ENCODE measurements at places on chromosomes 11 and 22. TPM values are rescaled to one million over a fixed set of nuclear protein-coding genes. Genes with fewer than 3 reads are reported as not detected.
A peak's percentile ranks its signal among the peaks of the same experiment; 100 is the strongest.

DNA sequence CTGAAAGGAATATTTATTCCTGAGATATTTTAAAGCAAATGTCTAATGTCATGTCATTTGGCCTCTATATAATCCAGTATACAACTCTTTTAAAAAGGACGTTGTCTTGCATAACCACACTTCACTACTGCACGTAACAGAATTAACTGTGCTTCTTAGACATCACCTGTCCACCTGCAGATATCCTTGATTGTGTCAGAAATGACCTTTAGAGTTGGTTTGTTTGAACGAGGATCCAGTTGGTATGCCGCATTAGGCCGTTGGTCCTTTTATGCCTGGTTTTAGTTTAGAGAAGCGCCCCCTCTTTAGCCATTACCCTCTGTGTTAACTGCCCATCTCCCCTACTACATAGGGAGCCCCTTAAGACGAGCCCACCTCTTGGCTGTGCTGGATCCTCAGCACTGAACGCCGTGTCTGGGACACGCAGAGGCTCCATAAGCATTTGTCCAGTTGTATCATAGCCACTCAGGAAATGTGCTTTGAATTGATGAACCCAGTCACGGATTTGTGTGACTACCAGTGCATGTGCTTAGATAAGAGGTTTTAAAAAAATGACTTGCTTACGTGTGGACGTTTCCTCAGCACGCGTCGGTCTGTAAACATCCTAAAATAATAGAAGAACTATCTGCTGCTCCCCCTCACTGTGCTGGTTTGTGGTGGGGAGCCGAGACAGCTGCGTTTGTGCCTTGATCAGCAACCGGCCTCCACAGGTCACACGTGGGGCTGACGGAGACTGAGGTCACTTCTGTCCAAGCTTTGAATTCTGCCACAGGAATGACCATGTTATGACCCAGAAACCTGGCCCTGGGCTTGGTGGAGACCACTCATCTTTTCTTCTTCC lies 4.0 kb downstream of the MICAL2 start:
- no peak overlapping the region for H3K4me3 ChIP-seq
- no peaks in the 10 kb centered on the region for H3K27me3 ChIP-seq
- H3K27ac ChIP-seq = peak overlapping the region; percentile 92
- no peaks in the 10 kb centered on the region for H3K36me3 ChIP-seq
- no peak for DNase-seq
- peaks cover 69% of the 10 kb centered on the region for H3K4me1 ChIP-seq

C11orf65 gene
- 0.36 TPM for total RNA-seq

PKDREJ gene
- total RNA-seq = 0.36 TPM

RBMXL2 gene
- total RNA-seq = not detected

IGSF22 gene
- not detected for total RNA-seq

Data from sigmoid colon (tissue), 7 donors.